ENCODE measurements at places on chromosomes 6 and 20.

DNA sequence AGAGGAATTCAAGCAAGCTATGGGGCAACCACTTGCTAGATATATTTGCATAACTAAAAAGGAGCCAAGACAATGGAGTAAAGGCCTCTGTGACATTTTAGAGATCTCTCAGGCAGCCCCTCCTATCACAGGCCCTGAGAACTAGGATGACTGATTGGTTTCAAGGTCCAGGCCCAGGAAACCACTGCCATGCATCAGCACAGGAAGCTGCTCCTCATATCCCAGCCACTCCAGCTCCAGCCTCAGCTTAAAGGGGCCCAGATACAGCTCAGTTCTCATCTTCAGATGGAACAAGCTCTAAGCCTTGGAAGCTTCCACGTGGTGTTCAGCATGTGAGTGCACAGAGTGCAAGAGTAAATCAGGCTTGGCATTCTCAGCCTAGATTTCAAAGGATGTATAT, 21.1 kb upstream of the THBS2 start:
- DNase-seq, result no peak

GRCh38 chr20:36162272-36162966, 7.9 kb downstream of the EPB41L1 start:
- no peak for DNase-seq

DNA sequence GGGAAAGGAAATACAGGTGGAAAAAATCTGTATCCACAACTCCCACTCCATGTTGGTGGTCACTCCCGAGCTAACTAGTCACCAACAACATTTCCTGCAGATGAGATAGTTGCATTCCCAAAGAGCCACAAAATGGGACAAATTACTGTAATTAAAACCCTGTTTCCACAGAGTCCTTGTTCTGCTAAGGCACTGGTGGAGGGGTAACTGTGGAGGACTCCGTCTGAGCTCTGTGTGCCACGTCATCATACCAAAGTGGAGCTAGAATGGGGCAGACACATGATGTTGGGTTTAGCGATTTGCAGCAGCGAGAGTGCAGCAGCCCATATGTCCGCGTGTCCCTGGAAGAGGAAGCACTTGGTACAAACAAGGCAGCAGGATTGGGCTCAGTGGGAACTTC, 172.5 kb upstream of the KCNK16 start:
- no peak for DNase-seq

- no peak for DNase-seq
These were observed 10.4 kb downstream of the LAMA5 start for GRCh38 chr20:62356589-62357186.

DNA sequence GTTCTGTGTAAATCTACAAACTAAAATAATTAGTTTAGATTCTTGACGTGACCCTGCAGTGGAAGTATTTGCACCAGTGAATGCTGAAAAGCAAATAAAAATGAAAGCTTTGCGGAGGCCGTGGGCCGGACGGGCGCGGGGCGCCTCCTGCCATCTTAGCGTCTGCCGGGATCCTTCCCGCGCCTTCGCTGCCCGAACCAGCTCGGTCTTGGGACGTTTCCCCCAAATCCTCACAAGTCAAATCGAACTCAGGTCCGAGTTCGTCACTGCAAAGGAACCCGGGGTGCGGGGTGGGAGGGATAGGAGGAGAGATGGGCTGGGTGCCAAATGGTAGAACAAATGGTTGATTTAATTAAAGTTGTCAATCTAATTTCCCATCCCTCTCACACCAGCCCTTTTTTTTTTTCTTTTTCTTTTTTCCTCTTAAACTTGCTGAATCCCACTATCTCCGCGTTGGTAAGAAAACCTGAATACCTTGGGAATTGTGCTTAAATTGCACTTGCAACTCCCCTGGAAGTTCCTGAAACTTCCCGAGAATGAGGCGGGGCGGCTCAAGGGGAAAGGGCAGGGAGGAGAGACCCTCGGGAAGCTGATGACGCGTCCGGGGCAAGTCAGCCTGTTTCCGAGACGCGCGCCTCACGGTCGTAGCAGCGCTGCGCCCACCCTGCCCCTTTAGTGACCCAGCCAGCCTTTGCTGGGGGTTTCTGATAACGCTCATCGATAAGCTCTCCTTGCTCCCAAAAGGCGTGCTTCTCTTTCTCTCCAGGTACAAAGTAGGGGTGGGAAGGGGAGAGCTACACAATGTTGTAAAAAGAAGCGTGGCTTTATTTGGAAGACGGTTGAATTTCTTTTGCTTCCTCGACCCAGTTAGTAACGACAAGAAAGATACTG, 1.8 kb downstream of the GJA1 start:
- DNase-seq, result no peak

DNA sequence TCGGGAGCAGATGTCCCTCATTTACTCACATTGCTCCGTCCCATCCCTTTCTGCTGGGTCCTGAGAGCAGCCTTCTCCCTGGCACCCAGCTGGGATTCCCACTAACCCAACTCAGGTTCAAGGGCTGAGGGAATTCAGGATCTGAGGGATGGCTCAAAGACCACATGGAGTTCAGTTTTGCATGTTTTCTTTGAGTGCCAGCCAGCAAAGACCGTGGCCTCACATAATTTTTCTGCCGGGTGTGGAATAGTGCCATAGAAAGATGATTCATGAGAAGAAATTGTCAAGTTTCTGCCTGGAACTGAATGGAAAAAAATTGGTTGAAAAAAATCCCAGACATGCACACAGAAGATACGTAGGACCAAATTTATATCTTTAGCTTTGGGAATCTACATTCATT, 168.6 kb downstream of the CD83 start:
- peak; percentile 1 for DNase-seq

- DNase-seq, result no peak
These were observed 63.4 kb upstream of the ELOVL5 start for GRCh38 chr6:53412021-53412715.

DNA sequence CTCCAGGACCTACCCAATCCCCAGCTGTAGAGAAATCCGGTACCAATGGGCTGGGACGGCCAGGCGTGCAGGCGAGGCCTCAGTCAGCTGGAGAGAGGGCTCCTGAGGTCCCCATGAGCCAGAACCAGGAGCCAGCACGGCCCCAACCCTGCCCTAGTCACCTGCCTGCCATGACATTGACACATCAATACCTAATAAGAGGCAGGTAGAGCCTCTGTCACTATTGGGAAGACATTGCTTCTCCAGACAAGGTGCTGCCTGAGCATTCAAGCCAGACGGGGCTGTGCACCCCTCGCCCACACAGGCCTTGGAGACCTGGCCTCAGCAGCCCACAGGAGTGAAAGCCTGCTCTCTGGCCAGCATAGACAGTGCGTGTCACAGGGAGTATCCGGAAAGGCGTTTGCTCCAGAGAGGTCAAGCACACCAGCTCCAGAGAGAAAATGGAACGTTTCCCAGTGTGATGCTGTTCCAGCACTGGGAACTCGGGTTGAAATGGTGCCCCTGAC, 3.5 kb downstream of the DLL1 start:
- DNase-seq, result no peak

- DNase-seq, result peak; percentile 41
These were observed 71.3 kb upstream of the SLC2A12 start for GRCh38 chr6:134123666-134124208.

DNA sequence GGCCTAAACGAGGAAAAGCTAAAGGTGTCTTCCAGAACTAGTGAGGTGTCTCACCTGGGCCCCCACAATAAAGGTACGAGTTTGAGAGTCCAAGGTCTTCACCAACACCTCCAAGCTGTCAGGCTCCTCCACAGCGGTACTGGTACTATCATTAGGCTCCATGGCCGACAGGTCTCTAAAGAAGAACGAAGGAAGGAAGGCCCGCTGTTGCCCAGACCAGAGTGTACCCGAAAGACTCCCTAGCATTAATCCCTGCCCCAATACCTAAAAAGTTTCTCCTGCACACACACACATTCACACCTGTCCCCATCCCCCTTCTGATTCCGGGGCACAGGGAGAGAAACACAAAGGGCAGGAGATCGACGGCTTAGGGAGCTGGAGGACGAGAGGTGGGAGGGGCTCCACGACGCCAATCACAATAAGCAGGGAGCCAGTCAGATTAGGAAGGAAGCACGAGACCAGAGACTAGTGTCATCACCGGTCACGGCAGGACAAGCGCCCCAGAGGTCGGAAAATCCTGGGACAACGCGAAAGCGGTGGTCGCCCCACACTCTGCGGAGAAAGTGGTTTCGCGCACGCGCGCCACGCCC, 764 bp downstream of the BAG6 start:
- DNase-seq, result peak; percentile 73

- DNase-seq, result no peak
These were observed 166.6 kb downstream of the PDSS2 start for GRCh38 chr6:107292715-107293271.

- no peak for DNase-seq
These were observed 195.5 kb downstream of the EYA4 start for GRCh38 chr6:133436652-133437051.

GRCh38 chr6:44524476-44525227, 137.1 kb downstream of the CDC5L start:
- DNase-seq, result no peak

DNA sequence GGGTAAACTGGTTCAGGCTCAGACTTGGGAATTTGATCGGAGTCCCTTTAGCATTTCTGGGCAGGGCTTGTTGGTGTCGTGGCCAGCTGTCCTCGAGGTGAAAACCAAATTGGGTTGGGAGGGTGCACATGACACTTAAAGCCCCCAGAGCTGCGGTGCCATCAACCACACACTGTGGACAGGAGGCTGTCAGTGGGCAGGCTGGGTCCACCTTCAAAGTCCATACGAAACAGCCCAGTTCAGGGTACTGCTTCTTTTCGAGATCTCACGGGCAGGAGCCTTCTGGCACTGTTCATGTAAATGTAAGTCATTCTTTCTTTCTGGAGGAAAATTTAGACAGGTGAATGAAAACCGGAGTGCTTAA, 7.0 kb downstream of the SYNJ2 start:
- DNase-seq, result no peak

DNA sequence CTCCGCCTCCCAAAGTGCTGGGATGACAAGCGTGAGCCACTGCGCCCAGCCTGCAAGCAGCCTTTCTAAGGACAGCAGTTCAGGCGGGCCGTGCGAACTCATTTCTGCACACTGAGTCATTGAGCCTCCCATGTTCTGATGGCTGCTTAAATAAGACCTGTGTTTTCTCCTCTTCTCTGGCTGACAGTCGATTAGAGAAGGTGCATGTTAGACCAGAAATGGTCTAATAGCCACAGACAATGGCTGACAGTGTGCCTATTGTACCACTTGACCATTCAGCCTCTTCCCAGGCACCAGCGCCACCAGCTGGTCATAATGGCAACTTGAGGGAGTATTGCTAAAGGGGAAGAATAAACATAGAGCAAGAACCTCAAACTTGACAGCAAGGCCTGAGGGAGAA, 6.2 kb downstream of the CST11 start:
- DNase-seq, result peak; percentile 61

GRCh38 chr20:23273776-23274175, 76.8 kb upstream of the NXT1 start:
- DNase-seq, result no peak

DNA sequence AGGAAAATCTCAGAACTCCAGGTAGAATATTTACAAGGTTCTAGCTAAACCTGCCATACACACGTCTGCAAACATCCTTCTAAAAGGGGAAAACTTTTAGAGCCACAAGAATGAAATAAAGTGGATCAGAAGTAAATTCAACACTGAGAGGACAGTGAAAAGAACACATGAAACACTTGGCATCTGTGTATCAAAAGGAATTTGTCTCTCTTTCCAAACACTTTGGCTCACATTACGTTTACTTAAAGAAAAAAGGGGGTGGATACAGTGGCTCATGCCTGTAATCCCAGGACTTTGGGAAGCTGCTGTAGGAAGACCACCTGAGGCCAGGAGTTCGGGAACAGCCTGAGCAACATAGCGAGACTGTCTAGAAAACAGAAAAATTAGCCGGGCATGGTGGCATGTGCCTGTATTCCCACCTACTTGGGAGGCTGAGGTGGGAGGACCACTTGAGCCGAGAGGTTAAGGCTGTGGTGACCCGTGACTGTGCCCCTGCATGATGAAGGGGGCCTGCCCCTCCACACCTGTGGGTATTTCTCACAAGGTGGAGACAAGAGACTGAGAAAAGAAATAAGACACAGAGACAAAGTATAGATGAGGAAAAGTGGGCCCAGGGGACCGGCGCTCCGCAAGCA, 35.4 kb downstream of the NINL start:
- no peak for DNase-seq

GRCh38 chr6:71139249-71139648, 149.4 kb upstream of the OGFRL1 start:
- no peak for DNase-seq

DNA sequence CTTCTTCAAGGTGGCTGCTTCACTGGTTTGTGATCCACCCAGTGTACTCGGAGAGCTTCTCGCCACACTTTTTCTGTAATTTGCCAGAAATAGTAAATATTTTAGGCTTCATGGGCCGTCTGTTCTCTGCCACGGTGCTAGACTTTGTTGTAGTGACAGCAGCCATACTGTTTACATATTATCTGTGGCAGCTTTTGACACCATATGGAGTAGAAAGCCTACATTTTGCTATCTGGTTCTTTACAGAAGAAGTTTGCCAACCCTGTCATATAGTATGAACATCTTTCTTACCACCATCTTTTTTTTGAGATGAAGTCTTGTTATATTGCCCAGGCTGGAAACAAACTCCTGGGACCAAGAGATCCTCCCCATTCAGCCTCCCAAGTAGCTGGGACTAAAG, 32.5 kb downstream of the FAM209B start:
- no peak for DNase-seq

DNA sequence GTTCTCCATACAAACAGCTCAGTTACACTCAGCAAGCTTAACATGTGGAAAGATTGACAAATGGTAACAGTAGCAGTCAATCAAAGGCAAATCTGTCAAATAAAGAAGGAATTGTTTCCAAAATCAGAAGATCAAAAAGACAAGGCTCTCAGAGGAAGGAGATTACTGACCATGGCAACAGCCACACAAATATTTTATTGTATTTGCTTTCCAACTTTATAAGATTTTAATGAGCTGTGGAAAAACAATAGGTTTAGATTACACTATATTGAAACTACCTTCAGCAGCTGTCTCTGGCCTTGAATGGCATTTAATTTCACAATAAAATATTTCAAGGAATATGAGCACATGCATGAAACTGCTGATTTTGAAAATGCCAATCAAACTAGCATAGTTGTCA, 1143.9 kb upstream of the GJE1 start:
- no peak for DNase-seq

DNA sequence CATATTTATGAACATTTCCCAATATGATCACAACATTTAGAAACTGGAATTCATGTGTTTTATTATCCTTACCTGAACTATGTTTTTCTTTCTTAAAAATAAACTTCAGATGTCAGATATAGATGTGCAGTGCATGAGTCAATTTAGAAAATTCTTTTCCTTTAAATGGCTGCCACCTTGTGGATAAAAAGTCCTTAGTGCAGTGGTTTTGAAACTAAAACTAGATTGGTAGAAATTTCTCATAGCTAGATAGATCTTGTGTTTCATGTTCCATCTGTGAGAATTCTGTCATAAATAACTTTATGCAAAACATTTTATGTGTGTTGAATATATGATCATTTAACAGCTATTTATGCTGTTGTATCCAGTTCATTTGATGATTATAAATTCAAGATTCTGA, 134.9 kb downstream of the KLHL32 start:
- DNase-seq, result peak; percentile 68

GRCh38 chr6:158894193-158894592, 75.0 kb upstream of the EZR start:
- no peak for DNase-seq

GRCh38 chr6:131122007-131122406, 13.3 kb upstream of the AKAP7 start:
- DNase-seq, result no peak

- no peak for DNase-seq
These were observed 256.4 kb upstream of the MARCKS start for GRCh38 chr6:113600551-113601339.

- DNase-seq, result no peak
These were observed 143.0 kb downstream of the FNDC1 start for GRCh38 chr6:159312206-159312605.

Measured in GM13977 (cell line).